ENCODE measurements at places on chromosomes 5 and 9. TPM values are rescaled to one million over a fixed set of nuclear protein-coding genes. Genes with fewer than 3 reads are reported as not detected.
A peak's percentile ranks its signal among the peaks of the same experiment; 100 is the strongest.

- H3K27me3 ChIP-seq, result no peaks in the 10 kb centered on the region
- no peak overlapping the region for H3K27ac ChIP-seq
- no peak overlapping the region for H3K4me3 ChIP-seq
- H3K36me3 ChIP-seq, result peaks cover 3% of the 10 kb centered on the region
Observed at GRCh38 chr9:128286440-128286839, 10.4 kb downstream of the SWI5 start.

DNA sequence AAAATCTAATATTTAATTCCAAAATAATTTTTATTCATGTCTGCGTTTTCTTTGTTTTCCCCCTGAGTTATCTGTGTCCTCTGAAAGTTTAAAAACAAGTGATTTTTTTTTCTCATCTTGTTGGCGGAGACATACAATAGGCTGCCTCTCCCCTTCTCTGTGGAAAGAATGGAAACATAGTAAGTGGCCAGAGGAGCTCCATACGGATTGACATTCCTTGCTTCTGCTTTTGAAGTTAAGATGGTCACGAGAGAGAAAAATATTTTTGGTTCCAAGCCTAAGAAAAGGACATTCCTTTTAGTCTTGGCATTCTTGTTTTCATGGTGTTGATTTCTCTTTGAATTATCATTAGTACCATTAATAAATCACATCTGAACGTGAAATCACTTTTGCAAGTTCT is 28.3 kb downstream of the ZNF462 start:
- no peaks in the 10 kb centered on the region for H3K27me3 ChIP-seq
- no peak overlapping the region for H3K27ac ChIP-seq
- no peak for DNase-seq

GRCh38 chr5:74322191-74322590 is 318.3 kb downstream of the ENC1 start:
- peaks cover 2% of the 10 kb centered on the region for H3K27me3 ChIP-seq
- no peak for DNase-seq
- no peak overlapping the region for H3K4me3 ChIP-seq
- no peak overlapping the region for H3K27ac ChIP-seq

GRCh38 chr5:14225173-14225834 is 82.2 kb downstream of the TRIO start:
- DNase-seq, result no peak
- no peak overlapping the region for H3K27ac ChIP-seq
- no peaks in the 10 kb centered on the region for H3K27me3 ChIP-seq
- H3K4me3 ChIP-seq, result no peak overlapping the region
- no peaks in the 10 kb centered on the region for H3K36me3 ChIP-seq

DNA sequence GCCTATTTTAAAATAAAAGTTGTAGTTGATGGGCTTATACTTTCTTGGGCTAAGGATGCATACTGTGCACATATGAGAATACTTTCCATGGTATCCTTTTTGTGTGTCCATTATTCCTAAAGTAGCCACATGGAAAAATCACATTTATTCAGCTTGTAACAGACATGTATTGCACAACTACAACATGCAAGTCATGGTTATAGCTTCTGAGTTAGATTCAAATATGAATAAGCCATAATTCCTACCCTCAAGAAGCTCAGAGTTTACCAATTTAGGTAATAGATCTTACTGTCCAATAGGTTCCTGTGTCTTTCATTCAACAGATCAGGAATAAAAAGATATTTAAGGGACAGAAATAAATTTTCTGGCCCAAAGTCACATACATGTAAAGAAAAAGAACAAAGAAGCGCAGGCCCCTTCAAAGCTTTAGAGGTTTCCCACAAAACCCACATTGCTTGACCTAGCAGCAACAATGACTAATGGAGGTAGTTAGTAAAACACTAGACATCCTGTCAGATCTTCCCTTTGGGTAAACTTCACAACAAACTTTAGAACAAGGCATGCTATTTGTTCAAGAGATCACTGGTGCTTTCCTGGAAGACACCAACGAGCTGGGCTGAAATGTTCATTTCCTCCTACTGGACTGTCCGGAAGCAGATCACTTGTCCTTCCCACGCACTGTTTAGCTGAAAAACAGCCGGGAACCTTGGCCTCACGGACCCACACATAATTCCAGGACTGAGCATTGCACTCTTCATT is 78.4 kb upstream of the ITGA1 start:
- no peaks in the 10 kb centered on the region for H3K27me3 ChIP-seq
- H3K27ac ChIP-seq, result no peak overlapping the region
- DNase-seq, result peak; percentile 31
- no peaks in the 10 kb centered on the region for H3K36me3 ChIP-seq
- H3K4me1 ChIP-seq, result peaks cover 25% of the 10 kb centered on the region

Gene ANKRD34B
- total RNA-seq, result not detected
